ENCODE measurements at places on chromosomes 1 and 21. TPM values are rescaled to one million over a fixed set of nuclear protein-coding genes. Genes with fewer than 3 reads are reported as not detected.

GRCh38 chr1:85229574-85230097, 28.8 kb upstream of the SYDE2 start:
- no peaks in the 10 kb centered on the region for H3K4me1 ChIP-seq
- DNase-seq, result no peak
- H3K27me3 ChIP-seq, result peaks cover 8% of the 10 kb centered on the region
- H3K27ac ChIP-seq, result no peak overlapping the region

GRCh38 chr1:189605226-189605625, 872.4 kb downstream of the BRINP3 start:
- no peaks in the 10 kb centered on the region for H3K27me3 ChIP-seq
- H3K27ac ChIP-seq, result no peak overlapping the region
- H3K4me3 ChIP-seq, result no peak overlapping the region
- no peaks in the 10 kb centered on the region for H3K4me1 ChIP-seq
- no peak for DNase-seq

DNA sequence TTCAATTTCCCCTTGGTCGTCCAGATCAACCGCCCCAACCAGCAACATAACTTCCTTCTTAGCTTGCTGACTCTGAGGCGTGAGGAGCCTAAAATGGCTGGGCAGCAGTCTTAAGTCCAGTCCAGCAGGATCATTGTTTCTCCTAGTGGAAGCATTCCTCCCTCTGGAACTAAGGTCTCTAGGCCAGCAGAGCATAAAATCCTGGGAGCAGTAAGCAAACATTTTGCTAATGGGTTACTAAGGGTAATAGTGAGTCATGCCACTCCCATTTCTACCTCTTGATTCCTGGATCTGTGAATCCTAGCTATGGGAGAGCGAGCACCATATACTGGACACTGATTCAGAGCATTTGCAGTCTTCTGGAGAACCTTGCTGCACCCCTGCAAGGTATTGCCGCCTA, 59.9 kb downstream of the ADSS2 start:
- H3K4me3 ChIP-seq, result no peak overlapping the region
- H3K27ac ChIP-seq, result no peak overlapping the region
- H3K4me1 ChIP-seq, result peaks cover 3% of the 10 kb centered on the region
- H3K27me3 ChIP-seq, result no peaks in the 10 kb centered on the region
- no peak for DNase-seq
- no peaks in the 10 kb centered on the region for H3K36me3 ChIP-seq

Gene DDX20
- total RNA-seq, result 21.5 TPM

GRCh38 chr1:67970088-67970487, 80.3 kb downstream of the DIRAS3 start:
- no peak overlapping the region for H3K27ac ChIP-seq
- DNase-seq, result no peak
- H3K36me3 ChIP-seq, result no peaks in the 10 kb centered on the region
- no peaks in the 10 kb centered on the region for H3K4me1 ChIP-seq

DNA sequence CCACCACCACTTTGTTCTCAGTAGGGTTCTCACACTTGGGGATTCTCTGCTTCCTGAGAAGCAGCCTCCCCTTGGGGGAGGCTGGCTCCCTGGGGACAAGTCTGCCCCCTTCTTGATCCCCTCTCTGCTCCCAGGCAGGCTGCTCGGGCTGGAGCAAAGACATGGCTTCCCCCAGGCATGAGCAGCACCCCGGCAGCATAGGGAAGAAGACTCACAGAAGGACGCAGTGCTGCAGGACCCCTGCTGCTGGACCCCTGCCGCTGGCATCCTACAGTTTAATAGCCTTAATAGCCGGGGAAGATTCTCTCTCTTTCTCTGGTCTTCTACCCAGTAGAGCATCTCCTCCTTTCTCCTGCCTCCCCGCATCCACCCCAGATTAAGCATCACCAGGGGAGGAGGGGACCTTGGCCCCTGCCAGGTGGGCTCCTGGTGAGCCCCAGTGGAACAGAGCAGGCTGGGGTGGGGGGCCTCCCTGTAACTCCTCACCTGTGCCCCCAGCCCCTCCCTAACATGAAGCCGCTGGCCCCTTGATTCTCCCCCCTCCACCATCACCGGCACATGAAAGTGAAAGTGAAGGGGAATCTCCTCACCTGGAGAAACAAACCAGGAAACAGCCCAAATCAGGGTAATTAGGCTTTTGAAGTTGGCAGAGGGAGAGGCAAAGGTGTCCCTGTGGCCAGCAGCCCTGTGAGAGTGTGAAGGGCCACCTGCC, 2.5 kb downstream of the WNT3A start:
- H3K36me3 ChIP-seq, result no peaks in the 10 kb centered on the region
- peaks cover 33% of the 10 kb centered on the region for H3K4me1 ChIP-seq
- no peak overlapping the region for H3K27ac ChIP-seq
- H3K27me3 ChIP-seq, result peaks cover 32% of the 10 kb centered on the region
- DNase-seq, result no peak

Gene CR2
- 34.1 TPM for total RNA-seq
